Activated naive CD4-positive, alpha-beta T cell treated with anti-CD3 and anti-CD28 coated beads, Interleukin-2, amount 10 ng/mL, durations not matched to agents 7 days and 5 days (primary cell): ENCODE measurements at places on chromosomes 4 and X.

- no peak for DNase-seq
Measured at GRCh38 chr4:2295900-2296442, 34.1 kb upstream of the MXD4 start.

- no peak for DNase-seq
Measured at GRCh38 chr4:3418029-3418762, 23.6 kb upstream of the HGFAC start.

DNA sequence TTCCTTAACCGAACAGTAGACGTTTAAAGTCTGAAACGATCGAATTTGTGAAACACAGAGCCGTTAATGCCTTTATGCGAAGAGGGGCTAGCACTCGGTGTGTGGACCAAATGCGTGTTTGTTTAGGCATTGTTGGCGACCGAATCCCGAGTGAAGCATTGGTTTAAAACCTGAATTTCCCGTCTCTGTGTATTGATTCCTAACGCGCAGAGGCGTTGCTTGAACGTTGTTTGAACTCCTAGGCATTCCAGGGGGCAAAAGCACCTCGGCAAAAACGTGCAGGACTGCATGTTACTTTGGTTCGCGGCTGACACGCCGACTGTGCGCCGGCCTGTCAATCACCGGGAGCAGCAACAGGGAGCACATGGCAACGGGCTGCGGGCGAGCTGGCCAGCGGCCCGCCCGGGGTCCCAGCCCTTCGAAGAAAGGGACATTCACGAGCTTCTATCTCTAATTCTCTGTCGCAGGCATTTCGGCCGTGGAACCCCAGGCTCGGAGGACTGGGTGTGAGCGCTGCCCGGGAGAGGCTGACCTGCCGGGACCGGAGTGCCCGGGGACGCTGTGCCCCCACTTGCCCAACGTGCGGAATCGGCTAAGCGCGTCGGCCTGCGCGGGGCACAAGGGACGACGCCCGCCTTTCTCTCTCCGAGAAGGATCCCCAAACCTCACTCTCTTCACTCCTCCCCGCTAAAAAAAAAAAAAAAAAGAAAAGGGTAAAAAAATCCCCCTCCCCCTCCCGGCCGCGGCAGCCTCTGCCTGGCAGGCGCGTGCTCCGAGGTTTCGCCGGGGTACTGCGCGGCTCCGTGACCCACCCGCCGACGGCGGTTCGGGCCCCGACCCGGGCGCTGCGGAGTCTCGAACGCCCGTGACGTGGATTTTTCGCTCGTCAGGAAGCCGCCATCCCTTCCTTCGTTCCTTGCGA, 810 bp downstream of the SPRY1 start:
- DNase-seq: peak; percentile 49

GRCh38 chrX:10603612-10604011, 16.8 kb downstream of the MID1 start:
- no peak for DNase-seq

DNA sequence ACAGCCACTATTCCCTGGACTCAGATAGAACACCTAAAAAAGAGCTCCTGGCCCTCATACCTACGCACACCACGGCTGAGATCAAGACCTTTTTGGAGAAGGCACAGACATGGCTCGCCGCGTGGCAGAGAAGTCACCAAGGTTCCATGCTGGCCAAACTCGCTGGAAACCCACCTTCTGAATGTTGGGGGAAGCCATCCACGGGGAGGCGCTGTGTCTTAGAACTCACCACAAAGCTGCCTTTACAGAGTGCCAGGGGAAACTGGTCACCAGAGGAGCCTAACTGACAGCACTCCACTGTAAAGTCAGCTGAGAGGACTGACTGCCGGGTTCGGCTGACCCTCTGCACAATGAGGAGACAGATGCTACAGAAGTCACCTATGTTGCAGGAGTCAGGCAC, 97.9 kb downstream of the NEUROG2 start:
- DNase-seq: no peak

- no peak for DNase-seq
Measured at GRCh38 chr4:40395908-40396793, 61.0 kb downstream of the CHRNA9 start.

DNA sequence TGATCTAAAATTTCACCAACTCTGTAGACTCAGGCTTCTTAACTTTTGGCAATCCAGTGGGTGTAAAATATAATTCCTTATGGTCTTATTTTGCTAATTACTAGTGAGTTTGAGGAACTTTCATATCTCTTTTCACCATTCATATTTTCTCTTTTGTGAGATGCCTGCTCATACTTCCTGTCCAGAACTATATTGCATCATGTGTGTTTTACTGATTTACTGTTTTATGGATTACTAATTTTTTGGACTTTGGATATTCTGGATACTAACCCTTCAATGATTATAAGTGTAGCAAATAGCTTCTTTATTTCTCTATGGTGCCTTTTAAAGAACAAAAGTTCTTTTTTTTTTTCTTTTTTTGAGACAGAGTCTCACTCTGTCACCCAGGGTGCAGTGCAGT, 20.6 kb downstream of the GSX2 start:
- no peak for DNase-seq

DNA sequence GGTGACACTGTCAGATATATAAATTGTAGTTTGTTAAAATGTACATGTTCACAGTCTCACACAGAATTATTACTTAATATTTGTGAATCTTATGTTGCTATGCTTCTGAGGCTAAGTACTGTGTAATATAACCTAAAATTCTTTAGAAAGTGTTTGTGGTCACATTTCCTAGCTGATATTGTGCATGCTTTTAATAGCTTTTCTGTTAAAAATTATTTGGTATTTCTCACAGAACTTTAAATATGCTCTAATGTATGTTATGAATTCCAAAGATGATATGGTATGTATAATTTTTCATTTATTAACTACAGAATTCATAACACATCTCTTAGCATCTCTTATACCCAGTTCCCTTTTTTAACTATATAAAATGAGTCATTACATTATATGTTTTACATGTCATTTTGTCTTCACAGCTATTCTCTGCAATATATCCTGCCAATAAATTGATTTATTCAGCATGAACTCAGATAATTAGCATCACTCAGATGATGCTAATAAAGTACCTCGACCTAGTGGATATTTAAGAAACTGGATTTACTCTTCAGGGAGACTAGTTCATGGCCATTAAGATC, 9.3 kb downstream of the PTPN13 start:
- no peak for DNase-seq

GRCh38 chrX:9354918-9355317, 109.9 kb upstream of the TBL1X start:
- no peak for DNase-seq

- DNase-seq: no peak
Measured at GRCh38 chrX:7085879-7086278, 61.6 kb upstream of the STS start.

DNA sequence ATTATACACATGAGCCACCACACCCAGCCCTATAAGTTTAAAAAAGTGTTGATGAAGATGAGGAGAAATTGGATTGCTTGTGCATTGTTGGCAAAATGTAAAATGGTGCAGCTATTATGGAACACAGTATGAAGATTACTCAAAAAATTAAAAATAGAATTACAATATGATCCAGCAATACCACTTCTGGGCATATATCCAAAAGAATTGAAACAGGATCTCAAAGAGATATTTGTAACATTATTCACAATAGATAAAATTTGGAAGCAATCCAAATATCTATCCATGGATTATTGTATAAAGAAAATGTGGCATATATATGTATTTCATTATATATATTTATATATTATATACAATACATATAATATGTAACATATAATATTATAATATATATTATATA, 515.6 kb upstream of the GNPDA2 start:
- no peak for DNase-seq

- DNase-seq: no peak
Measured at GRCh38 chrX:108270280-108270679, 167.9 kb downstream of the COL4A6 start.

GRCh38 chr4:7307394-7308099, 115.2 kb downstream of the SORCS2 start:
- no peak for DNase-seq

DNA sequence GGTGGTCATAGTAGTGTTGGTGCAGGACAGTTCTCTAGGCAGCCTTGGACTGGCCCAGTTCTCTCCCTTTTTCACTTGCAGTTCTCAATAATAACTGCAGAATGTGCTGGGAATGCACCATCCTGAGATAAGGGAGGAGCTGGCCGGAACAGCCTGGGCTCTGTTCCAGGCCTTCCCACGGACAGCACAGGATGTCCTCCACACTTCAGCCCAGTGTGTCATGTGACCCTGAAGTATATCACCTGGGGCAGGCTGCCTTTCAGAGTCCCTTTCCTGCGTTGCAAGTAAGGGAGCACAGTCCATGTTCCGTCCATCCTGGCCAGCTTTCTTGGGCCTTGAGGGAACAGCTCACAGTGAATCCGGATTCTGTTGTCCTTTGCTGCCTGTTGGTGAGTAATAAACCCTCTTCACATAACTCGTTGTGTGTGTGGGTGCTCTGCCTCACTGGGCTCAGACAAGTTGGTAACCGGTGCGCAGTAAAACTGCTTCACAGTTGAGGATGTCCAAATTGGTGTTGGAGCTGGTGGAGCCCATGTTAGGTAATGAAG, 32.3 kb upstream of the BBS12 start:
- DNase-seq: no peak

DNA sequence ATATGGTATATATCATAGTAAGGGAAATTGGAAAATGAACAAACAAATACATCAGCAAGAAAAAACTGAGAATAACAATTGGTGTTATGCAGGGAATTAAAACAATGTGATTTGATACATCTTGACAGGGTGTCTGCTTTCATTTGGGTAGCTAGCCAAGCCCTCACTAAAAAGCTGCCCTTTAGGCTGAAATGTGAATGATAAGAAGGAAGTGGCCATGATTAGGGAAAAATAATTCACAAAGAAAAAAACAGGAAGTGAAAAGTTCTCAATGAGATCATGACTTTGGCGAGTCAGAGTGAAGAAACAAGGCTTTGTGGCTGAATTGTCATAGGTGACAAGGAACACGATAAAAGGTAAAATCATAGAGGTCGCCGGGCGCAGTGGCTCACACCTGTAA, 675.8 kb upstream of the SLIT2 start:
- DNase-seq: no peak

- DNase-seq: no peak
Measured at GRCh38 chrX:30039768-30040167, 175.6 kb upstream of the MAGEB2 start.

- DNase-seq: no peak
Measured at GRCh38 chr4:126582737-126583136, 1050.0 kb upstream of the INTU start.

GRCh38 chr4:142194905-142195304, 558.5 kb downstream of the IL15 start:
- no peak for DNase-seq

DNA sequence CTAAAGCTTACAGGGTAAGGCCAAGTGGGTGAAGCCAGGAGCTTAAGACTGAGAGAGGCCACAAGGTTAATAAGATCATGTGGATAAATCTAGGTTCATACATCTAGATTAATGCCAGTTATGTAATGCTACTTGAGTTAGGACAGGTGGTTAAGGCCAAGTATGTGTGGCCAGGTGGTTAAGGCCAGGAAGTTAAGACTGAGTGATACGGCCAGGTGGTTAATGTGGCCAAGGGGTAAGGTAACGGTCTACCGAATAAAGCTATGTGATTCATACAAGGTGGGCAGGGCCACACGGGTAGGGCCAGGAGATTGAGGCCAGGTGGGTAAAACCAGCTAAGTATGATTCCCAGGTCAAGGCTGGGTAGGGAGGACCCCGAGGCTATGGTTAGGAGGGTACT, 223.0 kb downstream of the TACR3 start:
- DNase-seq: no peak

- DNase-seq: no peak
Measured at GRCh38 chr4:175440786-175441185, 371.3 kb downstream of the GPM6A start.
